Right lobe of liver (tissue), 6 donors: ENCODE measurements at places on chromosomes 16 and 17. TPM values are rescaled to one million over a fixed set of nuclear protein-coding genes. Genes with fewer than 3 reads are reported as not detected.

GRCh38 chr17:78184868-78185267 lies 2.0 kb downstream of the TK1 start:
- peak; percentile 62 for DNase-seq

GRCh38 chr16:73228649-73229048 lies 180.7 kb upstream of the ZFHX3 start:
- no peak for DNase-seq

Gene CDH16
- total RNA-seq = 0.07 TPM

Gene KATNIP
- 6.1 TPM for total RNA-seq
